Coronary artery (tissue), 2 donors: ENCODE measurements at places on chromosomes 6 and 20.

GRCh38 chr20:1811621-1812498 is 83.3 kb upstream of the SIRPA start:
- no peak for DNase-seq

- no peak for DNase-seq
Observed at GRCh38 chr20:50645253-50646068, 45.9 kb downstream of the RIPOR3 start.

DNA sequence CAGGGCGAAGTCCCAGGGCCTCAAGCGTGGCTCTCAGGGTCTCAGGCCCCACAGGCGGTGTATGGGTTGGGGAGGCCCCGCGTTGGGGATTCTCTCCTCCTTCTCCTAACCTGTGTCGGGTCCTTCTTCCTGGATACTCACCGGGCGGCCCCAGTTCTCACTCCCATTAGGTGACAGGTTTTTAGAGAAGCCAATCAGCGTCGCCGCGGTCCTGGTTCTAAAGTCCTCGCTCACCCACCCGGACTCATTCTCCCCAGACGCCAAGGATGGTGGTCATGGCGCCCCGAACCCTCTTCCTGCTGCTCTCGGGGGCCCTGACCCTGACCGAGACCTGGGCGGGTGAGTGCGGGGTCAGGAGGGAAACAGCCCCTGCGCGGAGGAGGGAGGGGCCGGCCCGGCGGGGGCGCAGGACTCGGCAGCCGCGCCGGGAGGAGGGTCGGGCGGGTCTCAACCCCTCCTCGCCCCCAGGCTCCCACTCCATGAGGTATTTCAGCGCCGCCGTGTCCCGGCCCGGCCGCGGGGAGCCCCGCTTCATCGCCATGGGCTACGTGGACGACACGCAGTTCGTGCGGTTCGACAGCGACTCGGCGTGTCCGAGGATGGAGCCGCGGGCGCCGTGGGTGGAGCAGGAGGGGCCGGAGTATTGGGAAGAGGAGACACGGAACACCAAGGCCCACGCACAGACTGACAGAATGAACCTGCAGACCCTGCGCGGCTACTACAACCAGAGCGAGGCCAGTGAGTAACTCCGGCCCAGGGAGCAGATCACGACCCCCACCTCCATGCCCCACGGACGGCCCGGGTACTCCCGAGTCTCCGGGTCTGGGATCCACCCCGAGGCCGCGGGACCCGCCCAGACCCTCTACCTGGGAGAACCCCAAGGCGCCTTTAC is at the start of gene HLA-G:
Gene HLA-G, plus strand, starts transcription at position 247 of the 892 bp plus-strand sequence. Its CDS starts 20 bp downstream, at position 267.
- no peak for DNase-seq

DNA sequence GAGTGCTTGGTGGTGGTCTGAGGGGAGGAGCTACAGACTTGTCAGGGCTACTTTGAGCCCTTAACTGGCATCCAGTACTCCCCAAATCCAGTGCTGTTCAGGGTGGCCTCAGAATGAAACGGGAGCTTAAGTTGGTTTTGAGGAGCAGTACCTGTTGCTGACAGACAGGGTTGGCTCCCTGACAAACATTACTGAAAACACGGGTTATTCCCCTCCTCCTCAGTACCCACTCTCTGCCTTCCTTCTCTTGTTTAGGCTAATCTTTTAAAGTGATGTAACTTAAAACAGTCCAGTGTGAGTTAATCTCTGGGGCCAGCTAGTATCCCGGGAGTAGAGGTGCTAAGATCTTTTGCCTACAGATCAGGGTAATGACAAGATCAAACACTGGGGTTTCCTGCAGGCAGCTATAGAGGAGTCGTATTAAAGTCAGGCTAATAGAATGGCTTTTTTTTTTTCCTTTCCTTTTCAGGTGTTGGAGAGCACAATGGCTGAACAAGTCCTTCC is 3.7 kb downstream of the TNFAIP3 start:
- no peak for DNase-seq

DNA sequence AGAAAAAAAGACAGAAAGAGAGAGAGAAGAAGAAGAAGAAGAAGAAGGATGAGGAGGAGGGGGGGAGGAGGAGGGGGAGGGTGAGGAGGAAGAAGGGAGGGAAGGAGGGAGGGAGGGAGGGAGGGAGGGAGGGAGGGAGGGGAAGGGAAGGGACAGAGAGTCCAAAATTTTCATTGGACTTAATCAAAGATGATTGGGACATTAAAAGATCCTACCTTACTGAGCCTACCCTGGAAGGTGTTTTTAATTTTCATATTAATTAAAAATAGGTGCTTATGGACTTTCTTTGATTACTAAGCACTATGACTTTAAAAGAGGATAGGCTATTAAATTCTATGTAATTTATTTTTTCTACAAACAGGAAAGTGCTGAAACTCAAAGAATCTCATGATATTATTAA is 299.9 kb upstream of the THEMIS start:
- no peak for DNase-seq

- DNase-seq, result no peak
Observed at GRCh38 chr6:79435746-79436145, 101.5 kb downstream of the LCA5 start.

- no peak for DNase-seq
Observed at GRCh38 chr20:46330831-46331371, 22.6 kb upstream of the CDH22 start.

DNA sequence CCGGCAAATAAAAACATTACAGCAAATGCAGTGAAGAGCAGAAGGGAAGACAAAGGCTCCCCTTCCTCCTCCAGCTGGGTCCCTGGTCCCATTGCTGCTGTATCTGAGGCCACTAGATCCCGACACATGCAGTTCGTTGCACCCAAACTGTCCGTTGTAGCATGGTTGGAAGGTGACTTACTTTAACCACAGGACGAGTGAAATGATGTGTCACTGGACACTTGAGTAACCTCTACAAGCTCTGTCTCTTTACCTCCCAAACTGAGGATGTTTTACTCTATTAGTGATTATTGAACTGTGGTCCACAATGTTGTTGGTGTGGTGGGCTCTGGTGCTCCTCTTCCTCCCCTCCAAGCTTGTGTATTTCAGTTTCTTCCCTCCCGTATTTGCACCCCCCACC is 46.2 kb upstream of the ARMH2 start:
- DNase-seq, result no peak

- DNase-seq, result no peak
Observed at GRCh38 chr20:63216849-63217471, 1.0 kb upstream of the YTHDF1 start.

DNA sequence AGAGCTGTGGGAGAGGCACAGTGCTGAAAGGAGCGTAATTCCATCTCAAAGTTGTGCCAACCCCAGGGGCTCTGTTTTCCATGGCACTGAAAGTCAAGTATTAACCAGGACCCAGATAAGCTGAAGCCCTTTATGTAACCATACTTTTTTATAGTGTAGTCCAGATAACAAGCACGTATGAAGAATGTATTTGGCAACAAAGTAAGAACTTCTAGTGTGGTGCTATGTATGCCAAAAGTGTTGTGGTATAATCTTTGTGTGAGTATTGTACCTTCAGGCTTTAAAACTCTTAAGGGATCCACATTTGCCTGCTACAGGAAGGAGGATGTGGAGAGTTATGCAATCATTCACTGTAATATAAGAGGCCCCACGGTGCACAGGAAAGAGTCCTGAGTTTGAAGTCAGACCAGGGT is 129.4 kb downstream of the IBTK start:
- no peak for DNase-seq

- DNase-seq, result no peak
Observed at GRCh38 chr6:121695329-121695728, 259.9 kb downstream of the GJA1 start.

DNA sequence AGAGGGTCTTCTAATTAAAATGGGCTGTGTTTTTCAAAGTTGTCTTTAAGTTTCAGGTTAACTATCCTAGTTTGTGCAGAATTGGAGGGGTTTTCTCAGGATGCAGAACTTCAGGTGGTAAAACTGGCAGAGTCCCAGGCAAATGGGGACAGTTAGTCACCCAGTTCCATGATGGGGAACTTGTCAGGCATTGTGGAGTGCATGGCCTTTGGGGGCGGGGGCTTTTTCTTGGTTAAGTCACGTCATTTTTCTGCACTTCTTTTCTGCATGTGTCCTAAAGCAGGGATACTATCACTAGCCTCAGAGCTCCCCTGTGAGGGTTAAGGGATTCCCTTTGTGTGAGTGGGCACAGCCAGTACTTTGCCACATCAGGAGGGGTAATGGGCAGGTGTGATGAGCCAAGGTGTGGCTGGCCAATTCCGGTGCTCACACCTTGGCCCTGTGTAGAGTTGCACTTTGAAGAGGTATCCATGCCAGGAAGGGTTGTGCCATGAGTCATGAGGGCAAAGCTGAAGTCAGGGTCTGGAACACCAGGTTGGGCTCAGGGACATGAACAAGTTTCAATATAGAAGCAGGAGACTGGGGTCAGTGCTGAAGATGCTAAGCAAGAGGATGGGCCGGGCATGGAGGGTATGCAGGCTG is 126.0 kb upstream of the RREB1 start:
- DNase-seq, result no peak

DNA sequence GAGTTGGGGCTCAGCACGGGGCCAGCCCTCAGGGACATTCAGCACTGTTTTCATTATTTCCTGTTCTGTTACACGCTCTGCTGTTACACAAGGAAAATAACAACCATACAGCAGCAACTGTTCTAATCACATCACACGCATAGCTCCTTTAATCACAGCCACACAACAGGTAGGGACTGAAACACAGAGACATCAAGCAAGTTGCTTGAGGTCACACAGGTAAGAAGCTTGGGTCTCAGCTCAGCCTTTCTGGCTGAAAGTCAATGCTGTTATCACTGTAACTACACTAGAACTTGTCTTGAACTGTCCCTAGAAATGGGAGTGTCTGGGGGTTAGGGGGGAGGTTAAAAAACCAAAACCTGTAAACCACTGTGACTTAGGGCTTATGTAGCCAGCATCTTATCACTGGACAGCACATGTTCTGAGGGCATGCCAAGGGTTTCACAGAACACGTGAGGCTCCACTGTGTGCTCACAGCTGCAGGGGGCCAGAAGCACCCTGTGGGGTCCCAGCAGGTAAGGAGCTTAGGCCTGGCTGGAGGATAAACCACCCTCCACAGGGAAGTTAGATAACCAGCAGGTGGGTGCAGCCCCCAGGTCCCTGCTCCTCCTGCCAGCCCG is 146.0 kb downstream of the EYA2 start:
- no peak for DNase-seq

GRCh38 chr6:2508071-2508470 is 242.7 kb downstream of the MYLK4 start:
- DNase-seq, result no peak

- no peak for DNase-seq
Observed at GRCh38 chr20:19807946-19808330, 49.9 kb downstream of the RIN2 start.

DNA sequence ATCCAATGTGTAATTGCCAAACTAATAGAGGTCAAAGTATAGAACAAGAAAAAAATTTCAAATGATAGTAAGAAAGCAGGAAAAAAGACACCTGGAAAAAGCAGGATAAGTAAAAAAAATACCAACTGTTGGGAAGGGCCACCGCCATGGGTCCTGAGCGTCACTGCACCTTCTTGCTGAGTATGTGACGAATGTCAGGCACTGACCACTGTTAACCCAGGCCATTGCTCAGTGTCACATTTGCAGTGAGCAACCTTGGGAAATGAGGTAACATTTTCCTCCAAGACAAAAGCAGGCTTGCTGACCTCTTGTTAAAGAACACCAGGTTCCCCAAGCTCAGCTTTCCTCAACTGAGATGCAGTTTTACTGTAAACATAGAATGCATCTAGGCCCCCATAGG is 15.6 kb upstream of the RPS6KA2 start:
- no peak for DNase-seq

DNA sequence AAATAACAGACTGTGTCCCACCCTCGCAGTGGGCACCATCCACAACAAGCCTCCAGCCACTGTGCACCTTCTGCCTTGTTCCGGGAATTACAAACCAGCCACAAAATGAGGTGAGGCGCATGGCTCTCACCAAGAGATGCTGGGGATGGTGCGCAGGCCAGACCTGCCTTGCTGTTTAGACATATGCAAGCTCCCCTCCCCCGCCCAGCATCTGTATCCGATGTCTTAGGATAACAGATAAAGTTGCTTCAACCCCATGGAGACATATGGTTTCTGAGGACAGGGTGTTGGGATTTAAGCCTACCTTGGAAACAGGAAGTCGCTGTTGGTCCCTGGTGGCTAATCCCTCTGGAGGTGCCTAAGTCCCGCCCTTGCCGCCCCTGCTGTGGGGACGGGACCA is 50.4 kb upstream of the MPC1 start:
- DNase-seq, result no peak

GRCh38 chr20:31785089-31785488 is 34.1 kb upstream of the MYLK2 start:
- DNase-seq, result no peak

GRCh38 chr6:156378853-156379252 is 398.3 kb upstream of the ARID1B start:
- DNase-seq, result no peak

DNA sequence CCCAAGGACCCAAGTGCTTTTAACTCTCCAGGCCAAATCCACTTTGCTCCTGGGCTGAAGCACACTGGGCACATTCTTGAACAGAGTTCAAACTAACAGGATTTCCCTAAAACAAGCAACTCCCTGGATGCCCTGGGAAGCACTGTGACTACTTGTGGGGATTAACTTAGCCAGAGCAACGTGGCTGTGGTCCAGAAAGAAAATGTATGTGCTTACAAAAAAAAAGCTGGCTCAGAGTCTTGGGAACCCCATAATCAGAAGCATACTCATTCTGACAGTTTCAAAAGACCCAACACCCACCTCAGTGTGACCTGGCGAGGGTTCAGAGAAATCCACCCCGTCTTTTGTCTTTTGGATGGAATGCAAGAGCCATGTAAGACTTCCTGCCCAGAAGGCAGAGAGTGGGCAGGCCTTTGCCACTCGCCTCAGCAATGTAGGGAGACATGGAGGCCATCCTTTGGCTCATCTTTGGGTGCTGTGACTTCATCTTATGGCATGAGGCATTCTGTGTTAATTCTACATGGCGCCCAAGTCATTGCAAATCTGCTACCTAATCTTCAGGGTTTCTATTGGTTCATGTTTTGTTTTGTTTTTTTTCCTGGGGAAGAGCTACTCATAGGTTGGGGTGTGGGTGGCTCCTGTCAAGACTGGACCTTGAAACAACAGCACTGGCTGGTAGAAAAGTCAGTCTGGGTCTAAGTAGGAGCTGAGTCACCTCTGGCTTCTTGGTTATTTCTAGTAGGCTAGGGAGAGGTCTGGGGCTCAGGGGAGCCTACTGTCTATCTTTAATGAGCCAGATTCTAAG is 248.6 kb upstream of the SUPT3H start:
- DNase-seq, result no peak

GRCh38 chr20:63382551-63383300 is 21.6 kb upstream of the CHRNA4 start:
- DNase-seq, result no peak

DNA sequence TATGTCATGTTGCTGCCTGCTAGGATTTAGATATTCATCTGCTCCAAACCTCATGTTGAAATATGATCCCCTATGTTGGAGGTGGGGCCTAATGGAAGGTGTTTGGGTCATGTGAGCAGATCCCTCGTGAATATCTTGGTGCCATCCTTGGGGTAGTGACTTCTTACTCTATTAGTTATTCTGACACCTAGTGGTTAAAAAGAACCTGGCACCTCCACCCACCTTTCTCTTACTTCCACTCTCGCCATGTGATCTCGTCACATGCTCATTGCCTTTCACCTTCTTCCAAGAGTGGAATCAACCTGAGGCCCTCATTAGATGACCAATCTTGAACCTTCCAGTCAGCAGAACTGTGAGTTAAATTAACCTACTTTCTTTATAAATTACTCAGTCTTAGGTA is 549.4 kb upstream of the SYNCRIP start:
- DNase-seq, result no peak

GRCh38 chr6:86706449-86706848 is 230.9 kb upstream of the HTR1E start:
- no peak for DNase-seq

- no peak for DNase-seq
Observed at GRCh38 chr20:10961651-10962288, 288.0 kb upstream of the JAG1 start.

- DNase-seq, result no peak
Observed at GRCh38 chr20:62494537-62494936, 18.7 kb upstream of the GATA5 start.
